ENCODE measurements at places on chromosomes 2 and 18.

DNA sequence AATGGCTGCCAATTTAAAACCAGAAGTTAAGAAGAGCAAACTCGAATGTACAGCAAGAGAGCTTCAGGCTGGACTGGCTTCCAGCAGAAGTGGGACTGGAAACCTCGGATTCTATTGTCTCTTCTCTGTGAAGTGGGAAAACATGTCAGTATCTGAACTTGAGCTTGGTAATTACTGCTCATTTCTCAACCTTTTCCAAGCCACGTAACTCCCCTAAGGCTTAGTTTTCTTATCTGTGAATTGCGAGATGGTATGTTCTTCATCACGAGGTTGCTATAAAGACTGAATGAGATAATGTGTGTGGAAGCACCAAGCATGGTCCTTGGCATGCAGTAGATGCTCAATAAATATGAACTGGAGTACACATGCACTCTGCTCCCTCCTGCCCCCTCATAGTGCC lies 259.4 kb upstream of the SPRED2 start:
- no peaks in the 10 kb centered on the region for H3K36me3 ChIP-seq
- DNase-seq, result no peak
- H3K4me3 ChIP-seq, result no peak overlapping the region

- H3K36me3 ChIP-seq, result no peaks in the 10 kb centered on the region
- no peak for DNase-seq
- H3K4me1 ChIP-seq, result peaks cover 15% of the 10 kb centered on the region
Observed at GRCh38 chr2:8159966-8160603, 521.8 kb upstream of the ID2 start.

DNA sequence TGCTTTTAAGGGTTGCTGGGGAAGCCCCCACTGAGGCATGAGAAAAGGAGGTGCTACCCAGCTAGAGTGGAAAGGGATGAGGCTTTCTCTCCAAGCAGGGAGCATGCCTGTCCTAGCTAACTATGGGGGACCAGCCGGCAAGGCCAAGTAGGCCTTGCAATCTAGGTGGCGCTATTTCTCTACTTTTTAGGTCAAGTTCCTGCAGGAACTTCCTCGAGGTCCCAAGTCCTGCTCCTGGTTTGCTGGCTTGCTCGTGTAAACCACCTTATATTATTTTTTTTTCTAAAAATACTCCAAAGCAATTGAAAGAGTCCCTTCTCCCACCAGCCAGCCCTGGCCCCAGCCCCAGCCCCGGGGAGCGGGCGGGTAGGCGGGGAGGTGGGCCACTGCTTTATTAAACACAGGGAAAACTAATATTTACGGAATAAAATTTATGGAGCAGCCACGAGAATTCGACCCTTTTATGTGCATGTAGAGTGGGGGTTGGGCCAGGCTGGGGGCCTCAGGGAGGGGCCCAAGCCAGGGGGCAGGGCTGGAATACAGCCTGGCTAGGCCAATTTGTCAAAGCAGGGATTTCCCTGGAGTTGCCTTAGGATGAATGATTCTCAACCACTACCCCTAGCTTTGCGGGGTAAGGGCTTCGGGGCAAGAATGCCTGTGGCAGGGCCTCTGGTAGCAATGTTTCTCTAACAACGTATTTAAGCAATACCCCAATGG lies 12.8 kb upstream of the IHH start:
- H3K27ac ChIP-seq, result no peak overlapping the region
- peak; percentile 56 for DNase-seq
- H3K4me1 ChIP-seq, result no peaks in the 10 kb centered on the region
- peaks cover 10% of the 10 kb centered on the region for H3K36me3 ChIP-seq

DNA sequence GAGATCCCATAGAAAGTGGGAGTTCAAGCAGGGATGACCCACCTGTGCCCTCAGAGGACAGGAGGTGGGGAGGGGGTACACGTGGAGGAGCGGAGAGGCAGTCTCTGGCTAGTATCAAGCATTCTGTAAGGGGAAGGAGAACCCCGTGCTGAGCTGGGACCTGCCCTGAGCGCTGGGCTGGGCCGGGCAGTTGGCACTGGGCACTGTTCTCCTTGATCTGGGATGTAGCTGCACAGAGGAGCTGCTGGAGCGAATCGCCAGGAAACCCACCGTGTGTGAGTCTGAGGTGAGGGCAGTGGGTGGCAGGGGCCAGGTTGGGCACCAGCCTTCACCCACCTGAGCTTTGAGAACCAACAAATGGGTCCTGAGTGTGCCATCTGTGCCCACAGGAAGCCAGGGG lies 19.8 kb upstream of the GMPPA start:
- H3K36me3 ChIP-seq, result peaks cover 78% of the 10 kb centered on the region
- peaks cover 2% of the 10 kb centered on the region for H3K27me3 ChIP-seq
- peaks cover 13% of the 10 kb centered on the region for H3K4me1 ChIP-seq
- H3K4me3 ChIP-seq, result no peak overlapping the region

GRCh38 chr2:118048401-118048800 lies 34.5 kb upstream of the CCDC93 start:
- no peak for DNase-seq
- no peaks in the 10 kb centered on the region for H3K27me3 ChIP-seq
- no peaks in the 10 kb centered on the region for H3K36me3 ChIP-seq
- no peak overlapping the region for H3K4me3 ChIP-seq
- no peak overlapping the region for H3K27ac ChIP-seq

DNA sequence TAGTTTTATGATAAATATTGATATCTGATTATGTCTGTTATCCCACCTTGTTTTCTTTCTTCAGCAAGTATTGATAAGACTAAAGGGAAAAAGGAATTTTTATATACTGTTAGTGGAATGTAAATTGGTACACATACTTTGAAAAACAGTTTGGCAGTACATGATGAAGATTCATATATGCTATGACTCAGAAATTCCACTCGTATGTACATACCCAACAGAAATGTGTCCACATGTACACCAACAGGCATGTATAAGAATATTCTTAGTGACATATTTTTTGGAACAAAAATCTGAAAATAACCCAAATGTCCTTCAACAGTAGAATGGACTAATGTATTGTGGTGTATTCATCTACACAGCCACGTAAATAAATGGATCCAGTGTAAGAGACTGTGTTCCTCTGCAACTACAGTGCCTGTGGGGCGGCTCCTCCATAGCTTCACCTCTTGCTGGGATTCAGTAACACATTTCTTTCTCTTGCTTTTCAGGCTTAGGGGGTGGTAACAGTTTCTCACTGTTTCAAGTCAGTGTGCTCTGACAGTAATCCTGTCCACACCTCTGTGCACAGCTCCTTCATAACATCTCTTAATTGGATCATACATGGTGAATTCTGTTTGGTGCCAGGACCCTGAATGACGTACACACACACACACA lies 35.5 kb upstream of the ALMS1 start:
- H3K36me3 ChIP-seq, result no peaks in the 10 kb centered on the region
- no peak overlapping the region for H3K27ac ChIP-seq
- H3K27me3 ChIP-seq, result peaks cover 14% of the 10 kb centered on the region
- H3K4me1 ChIP-seq, result no peaks in the 10 kb centered on the region
- no peak overlapping the region for H3K4me3 ChIP-seq

DNA sequence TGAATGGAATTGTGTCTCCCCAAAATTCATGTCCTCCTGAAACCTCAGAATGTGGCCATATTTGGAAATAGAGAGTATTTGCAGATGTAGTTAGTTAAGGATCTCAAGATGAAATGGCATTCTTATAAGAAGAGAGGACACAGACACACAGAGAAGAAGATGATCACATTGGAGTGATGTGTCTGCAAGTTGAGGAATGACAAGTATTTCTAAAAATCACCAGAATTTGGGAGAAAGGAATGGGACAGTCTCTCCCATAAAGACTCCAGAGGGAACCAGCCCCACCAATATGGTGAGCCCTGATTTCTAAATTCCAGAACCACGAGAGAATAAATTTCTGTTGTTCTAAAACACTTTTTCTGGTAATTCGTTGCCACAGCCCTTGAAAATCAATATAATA lies 166.3 kb downstream of the C1D start:
- no peak for DNase-seq
- H3K4me1 ChIP-seq, result peaks cover 7% of the 10 kb centered on the region
- H3K36me3 ChIP-seq, result no peaks in the 10 kb centered on the region
- no peak overlapping the region for H3K27ac ChIP-seq
- no peaks in the 10 kb centered on the region for H3K27me3 ChIP-seq

GRCh38 chr2:9739531-9739964 lies 103.7 kb upstream of the TAF1B start:
- H3K27ac ChIP-seq, result no peak overlapping the region
- peaks cover 4% of the 10 kb centered on the region for H3K4me1 ChIP-seq
- no peaks in the 10 kb centered on the region for H3K36me3 ChIP-seq
- DNase-seq, result no peak
- H3K4me3 ChIP-seq, result no peak overlapping the region

GRCh38 chr2:217325816-217326215 lies 466.0 kb upstream of the TNP1 start:
- peaks cover 2% of the 10 kb centered on the region for H3K4me1 ChIP-seq
- no peaks in the 10 kb centered on the region for H3K27me3 ChIP-seq
- DNase-seq, result no peak
- no peaks in the 10 kb centered on the region for H3K36me3 ChIP-seq
- no peak overlapping the region for H3K27ac ChIP-seq

GRCh38 chr2:134690629-134691215 lies 28.1 kb downstream of the TMEM163 start:
- H3K27ac ChIP-seq, result no peak overlapping the region
- no peak overlapping the region for H3K4me3 ChIP-seq
- H3K36me3 ChIP-seq, result no peaks in the 10 kb centered on the region
- H3K4me1 ChIP-seq, result peaks cover 3% of the 10 kb centered on the region
- no peak for DNase-seq

All from mesenchymal stem cell (in vitro differentiated cells and primary cell).